Natural killer cell treated with Interleukin-12 subunit alpha and Interleukin-12 subunit beta and Interleukin-15 and Interleukin-18, amount 100 ng/mL, for 72 hours (primary cell): ENCODE measurements at places on chromosomes 5 and 9. TPM values are rescaled to one million over a fixed set of nuclear protein-coding genes. Genes with fewer than 3 reads are reported as not detected.

- H3K4me1 ChIP-seq: no peaks in the 10 kb centered on the region
- H3K4me3 ChIP-seq: no peak overlapping the region
- no peak overlapping the region for H3K27ac ChIP-seq
- H3K36me3 ChIP-seq: no peaks in the 10 kb centered on the region
- DNase-seq: no peak
These were observed 26.0 kb upstream of the SLC2A8 start for GRCh38 chr9:127370672-127371648.

DNA sequence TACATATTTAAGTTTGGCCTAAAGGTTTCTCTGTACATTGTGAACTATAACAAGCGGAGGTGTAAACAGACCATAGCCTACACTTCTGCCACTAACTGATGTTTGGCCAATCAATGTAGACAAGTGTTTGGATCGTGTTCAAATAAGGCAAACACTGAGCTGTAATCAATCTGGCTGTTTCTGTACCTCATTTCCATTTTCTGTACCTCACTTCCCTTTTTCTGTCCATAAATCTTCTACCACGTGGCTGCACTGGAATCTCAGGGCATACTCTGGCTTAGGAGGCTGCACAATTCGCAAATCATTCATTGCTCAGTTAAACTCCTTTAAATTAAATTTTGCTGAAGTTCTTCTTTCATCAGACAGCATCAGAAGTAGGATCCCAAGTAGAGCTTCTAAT, 140.9 kb downstream of the SLC25A46 start:
- no peak for DNase-seq
- no peak overlapping the region for H3K27ac ChIP-seq
- H3K27me3 ChIP-seq: no peaks in the 10 kb centered on the region
- no peaks in the 10 kb centered on the region for H3K4me1 ChIP-seq

GRCh38 chr9:114139071-114139470, 16.3 kb upstream of the COL27A1 start:
- peaks cover 14% of the 10 kb centered on the region for H3K27me3 ChIP-seq
- no peaks in the 10 kb centered on the region for H3K4me1 ChIP-seq

GRCh38 chr9:133334161-133334560, 1.8 kb downstream of the SURF6 start:
- no peak overlapping the region for H3K27ac ChIP-seq
- peaks cover 19% of the 10 kb centered on the region for H3K4me1 ChIP-seq

The PCDHA5 gene
- not detected for total RNA-seq
